ENCODE measurements at places on chromosomes 6 and 20.

DNA sequence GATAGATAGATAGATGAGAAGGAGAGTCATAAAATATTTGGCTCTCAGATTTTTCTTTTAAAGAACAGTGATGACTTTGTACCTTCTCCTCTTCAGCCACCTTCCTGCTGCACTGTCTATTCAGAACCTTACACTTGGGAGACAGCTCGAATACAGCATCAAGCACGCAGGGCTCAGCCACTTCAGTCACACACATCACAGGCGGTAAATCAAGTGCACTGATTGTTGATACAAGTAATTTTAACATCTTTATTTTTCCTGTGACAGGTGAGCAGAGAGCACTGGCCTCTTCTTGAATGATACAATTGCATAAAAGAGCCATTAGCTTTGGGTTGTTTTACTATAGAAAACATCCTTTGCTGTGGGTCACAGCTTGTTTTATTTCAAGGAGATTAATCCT, 1118.5 kb upstream of the EYS start:
- DNase-seq = no peak

- no peak for DNase-seq
These were observed 384.5 kb downstream of the SMOC2 start for GRCh38 chr6:168825226-168826077.

DNA sequence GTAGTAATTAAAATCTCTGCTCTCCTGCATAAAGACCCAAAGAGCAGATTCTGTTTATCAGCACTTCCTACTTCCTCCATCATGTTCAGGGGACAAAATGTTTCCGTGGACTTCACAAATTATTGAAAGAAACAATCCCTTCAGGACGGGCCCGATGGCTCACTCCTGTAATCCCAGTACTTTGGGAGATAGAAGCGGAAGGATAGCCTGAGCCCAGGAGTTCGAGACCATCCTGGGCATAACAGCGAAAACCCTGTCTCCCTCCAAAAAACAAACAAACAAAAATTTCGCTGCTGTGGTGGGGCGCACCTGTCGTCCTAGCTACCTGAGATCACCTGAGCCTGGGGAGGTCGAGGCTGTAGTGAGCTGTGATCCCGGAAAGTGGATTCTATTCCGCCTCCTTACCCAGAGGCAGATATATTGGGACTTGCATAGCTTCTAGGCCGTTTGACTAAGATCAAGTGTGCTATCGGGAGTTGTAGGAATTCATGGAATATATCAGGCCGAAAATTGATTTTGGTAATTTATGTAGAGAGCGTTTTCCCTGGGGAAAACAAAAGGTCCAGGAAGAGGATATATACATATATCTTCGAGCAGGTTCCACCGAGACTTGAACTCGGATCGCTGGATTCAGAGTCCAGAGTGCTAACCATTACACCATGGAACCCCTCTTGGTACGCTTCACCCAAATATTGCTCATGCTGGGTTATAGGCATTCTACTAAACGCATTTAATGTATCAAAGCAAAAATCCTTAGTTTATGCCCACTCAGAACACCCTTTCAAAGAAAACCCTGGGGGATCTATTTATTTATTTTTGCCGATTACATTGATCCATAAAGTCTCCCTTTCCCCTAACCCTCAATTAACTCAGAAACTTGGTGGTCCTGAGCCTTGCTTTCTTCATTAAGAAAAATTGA, 74.5 kb upstream of the ZNF184 start:
- DNase-seq = peak; percentile 57

GRCh38 chr6:87391334-87391733, 16.4 kb upstream of the CFAP206 start:
- DNase-seq = peak; percentile 49

- DNase-seq = no peak
These were observed 532.3 kb upstream of the MMS22L start for GRCh38 chr6:97815301-97815812.

DNA sequence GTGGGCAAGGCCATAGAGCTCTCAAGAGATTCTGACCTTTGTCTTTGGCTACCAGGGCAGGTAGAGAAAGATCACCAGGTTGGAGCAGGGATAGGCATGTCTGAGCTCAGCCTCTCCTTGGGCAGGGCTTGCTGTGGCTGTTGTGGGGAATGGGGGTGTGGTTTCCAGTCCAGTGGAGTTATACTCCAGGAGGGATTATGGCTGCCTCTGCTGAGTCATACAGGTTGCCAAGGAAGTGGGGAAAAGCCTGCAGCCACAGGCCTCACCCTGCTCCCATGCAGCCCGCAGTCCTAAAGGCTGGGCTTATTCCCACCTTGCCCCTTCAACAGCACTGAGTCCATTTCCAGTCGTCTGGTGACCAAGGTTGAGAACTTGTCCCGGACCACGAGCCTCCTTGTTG, 21.9 kb downstream of the MEP1A start:
- no peak for DNase-seq

DNA sequence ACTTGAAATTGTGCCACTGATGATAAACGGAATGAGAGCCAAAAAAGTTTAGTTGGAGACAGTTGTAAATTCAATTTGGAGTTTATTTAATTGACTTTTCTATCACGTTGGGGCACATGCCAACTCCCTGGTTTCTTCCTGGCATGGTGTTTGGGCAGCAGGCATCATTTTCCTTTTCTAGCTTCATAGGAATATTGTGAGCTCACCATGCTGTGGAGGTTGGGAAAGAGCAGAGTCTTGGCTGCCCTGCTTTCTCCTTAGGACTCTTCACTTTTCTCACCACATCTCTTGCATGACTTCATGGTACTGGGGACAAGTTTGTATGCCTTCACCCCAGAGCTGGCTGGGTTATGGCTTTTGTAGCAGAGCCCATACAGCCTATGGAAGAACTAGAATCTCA, 6.4 kb downstream of the SCAND1 start:
- DNase-seq = no peak

Data from lung microvascular endothelial cell (primary cell).